ENCODE measurements at places on chromosomes 16 and 17. TPM values are rescaled to one million over a fixed set of nuclear protein-coding genes. Genes with fewer than 3 reads are reported as not detected.

The SRSF2 gene
- total RNA-seq, result 64.9 TPM

The SLC16A5 gene
- 20.5 TPM for total RNA-seq

The TMEM235 gene
- not detected for total RNA-seq

The KAT8 gene
- 45.3 TPM for total RNA-seq

The SLC52A1 gene
- total RNA-seq, result 0.50 TPM

The ZNF423 gene
- under 0.01 TPM for total RNA-seq

The NPIPA3 gene
- 1.1 TPM for total RNA-seq

The GLTPD2 gene
- not detected for total RNA-seq

The TP53TG3F gene
- not detected for total RNA-seq

The LYRM1 gene
- total RNA-seq, result 28.4 TPM

The KRTAP4-1 gene
- not detected for total RNA-seq

The ORC6 gene
- total RNA-seq, result 2.5 TPM

The CDH13 gene
- 74.0 TPM for total RNA-seq

The HS3ST3A1 gene
- 0.07 TPM for total RNA-seq

The USP22 gene
- 156 TPM for total RNA-seq

The CHP2 gene
- total RNA-seq, result 0.34 TPM

The NUPR1 gene
- 76.2 TPM for total RNA-seq

The C16orf74 gene
- 51.1 TPM for total RNA-seq

The KRT40 gene
- not detected for total RNA-seq

The FN3K gene
- 13.8 TPM for total RNA-seq

The ABCA10 gene
- total RNA-seq, result 1.3 TPM

The FOXL1 gene
- 0.68 TPM for total RNA-seq

The GABARAP gene
- total RNA-seq, result 57.8 TPM

The HSD11B2 gene
- total RNA-seq, result 4.6 TPM

The KCNJ2 gene
- under 0.01 TPM for total RNA-seq

The UTS2R gene
- total RNA-seq, result not detected

The LRRC75A gene
- under 0.01 TPM for total RNA-seq

The SAMD14 gene
- 0.28 TPM for total RNA-seq
